SIG-M5 (cell line): ENCODE measurements at places on chromosomes 11 and 22.

DNA sequence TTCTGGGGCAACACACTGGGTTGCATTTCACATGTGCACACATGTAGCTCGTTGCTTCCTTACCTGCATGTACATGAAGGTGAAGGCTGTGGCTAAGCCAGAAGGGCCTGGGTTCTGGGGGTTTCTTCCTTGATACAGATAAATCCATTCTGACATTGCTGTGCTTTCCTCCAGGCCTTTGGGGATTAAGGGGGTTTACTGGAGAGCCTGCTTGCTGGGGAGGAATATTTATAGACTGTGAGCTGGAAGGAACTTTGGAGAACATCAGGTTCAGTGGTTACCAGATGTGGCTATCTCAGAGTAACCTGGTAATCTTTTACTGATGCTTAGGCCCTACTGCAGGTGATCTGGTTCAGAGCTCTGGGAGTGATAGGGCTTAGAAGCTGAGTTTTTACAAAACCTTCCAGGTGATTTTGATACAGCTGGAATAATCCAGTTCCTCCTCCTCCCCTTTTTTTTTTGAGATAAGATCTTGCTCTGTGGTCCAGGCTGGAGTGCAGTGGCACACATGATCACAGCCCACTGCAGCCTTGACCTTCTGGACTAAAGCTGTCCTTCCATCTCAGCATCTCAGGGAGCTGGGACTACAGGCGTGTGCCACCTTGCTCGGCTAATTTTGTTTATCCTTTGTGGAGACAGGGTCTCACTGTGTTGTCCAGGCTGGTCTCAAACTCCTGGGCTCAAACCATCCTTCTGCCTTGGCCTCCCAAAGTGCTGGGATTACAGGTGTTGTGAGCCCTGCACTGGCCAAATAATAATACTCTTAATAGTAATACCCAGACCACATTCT lies 19.9 kb downstream of the ACO2 start:
- no peak for DNase-seq

DNA sequence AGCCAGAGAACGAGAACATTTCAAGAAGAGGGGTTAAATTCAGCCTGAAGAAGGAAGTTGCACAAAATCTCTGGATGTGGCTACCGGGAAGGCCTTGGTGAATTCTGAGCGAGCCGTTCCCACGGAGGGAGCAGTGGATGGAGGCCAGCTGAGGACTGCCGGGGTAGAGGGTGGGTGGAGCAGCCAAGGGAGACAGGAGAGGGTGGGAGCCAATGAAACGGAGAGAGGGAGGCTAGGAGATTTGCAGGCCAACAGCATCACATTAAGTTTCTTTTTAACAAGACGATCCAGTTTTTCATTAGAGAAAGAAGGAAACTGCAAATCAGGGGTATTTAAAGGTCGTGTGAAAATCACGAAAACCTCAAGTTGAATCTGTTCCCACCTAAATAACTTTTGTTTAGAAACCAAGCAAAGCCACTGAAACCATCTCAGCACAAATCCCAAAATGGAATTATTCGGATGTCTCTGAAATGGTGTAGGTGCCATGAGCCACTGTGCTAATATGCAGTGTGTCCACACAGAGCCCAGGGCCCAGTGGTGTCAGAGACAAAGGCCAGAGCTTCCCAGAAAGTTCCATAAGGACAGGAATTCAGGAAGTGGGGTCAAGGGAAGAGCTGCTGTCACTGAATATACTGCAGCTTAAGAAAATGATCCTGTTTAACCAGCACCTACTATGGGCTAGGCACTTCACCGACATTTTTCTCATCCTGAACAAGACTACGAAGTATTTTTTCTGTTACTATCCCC lies 59.7 kb upstream of the SLC35C1 start:
- DNase-seq, result no peak

GRCh38 chr11:120188371-120188770 lies 22.5 kb upstream of the OAF start:
- no peak for DNase-seq

DNA sequence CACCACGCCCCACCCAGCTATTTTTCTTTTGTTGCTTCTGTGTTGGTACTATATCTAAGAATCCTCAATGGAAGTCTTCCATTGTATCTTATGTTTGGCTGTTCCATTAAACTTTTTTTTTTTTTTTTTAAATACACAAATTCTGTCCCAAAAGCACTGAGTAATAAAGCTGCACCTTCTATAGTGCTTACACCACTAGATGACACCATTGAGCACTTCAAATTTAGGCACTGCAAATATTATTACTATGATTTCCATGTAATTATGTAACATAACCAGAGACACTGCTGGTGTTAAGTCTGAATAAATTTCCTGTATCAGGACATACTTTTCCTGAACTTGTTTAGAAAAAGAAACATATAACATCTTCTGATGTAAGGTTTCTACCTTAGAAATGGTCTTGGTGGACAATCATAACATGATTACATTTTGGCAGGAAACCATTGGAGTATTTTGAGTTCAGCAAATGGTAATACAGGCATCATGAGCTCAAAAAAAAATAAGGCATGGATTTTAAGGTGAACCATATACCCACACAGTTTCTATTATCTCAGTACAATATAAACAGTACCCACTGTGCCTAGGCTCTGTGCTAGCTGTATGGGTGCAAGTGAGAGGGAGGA lies 110.5 kb downstream of the ATG16L2 start:
- DNase-seq, result no peak

DNA sequence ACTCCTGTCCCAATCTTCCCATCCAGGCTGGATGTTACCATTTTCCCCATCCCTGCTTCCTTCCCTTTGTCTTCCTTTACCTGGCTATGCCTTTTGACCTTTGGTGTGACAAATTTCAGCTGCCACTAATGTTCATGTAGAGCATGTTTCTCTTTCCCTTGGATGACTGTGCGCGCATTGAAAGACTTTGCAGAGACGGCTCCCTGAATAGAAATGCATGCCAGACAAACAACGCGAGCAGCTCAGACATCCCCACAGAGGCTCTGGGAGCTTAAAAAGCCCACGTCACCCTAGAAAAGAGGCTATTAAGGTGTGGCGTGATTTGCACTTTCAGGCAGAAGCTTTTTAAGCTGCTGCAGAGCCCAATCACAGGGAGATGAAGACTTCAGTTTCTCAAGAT lies 202.0 kb downstream of the NTM start:
- DNase-seq, result no peak

DNA sequence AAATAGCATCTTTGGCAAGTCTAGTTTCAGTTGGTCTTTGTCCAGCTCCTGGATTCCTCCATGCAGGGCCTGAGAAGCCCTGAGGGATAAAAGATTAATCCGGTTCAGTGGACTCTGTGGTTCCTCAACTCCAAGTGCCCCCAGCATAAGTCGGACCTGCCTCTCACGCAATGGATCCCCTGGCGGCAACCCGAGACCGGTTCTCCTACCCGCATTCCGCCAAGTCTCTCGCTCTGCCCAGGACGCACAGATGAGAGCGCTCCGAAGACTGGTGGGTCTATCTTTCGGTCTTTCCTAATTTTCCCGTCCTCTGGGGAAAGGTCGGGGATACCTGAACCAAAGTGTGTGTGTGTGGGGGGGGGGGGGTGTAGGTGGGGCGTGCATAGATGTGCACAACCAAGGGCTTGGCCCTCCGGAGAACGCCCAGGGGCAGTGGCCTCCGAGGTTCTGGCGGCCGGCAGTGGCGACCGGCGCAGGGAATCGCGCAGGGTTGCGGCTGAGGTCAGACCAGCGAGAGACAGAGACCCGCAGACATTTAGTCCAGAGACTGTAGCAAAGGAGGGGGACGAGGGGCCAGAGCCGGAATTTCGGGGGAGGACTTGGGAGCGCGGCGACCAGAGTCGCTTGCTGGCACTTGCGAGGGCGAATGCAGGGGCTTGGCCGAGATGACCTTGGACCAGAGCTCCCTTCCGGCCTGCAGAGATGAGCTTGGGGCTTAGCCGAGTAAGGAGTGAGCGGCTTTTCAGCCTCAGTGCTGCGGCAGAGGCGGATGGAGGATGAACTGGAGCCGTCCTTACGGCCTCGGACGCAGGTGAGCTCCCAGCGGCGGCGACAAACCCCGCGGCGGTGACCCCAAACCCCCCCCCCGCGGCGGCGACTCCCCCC lies 712 bp upstream of the SLC2A11 start:
- DNase-seq, result no peak

- DNase-seq, result no peak
Observed at GRCh38 chr11:128222245-128222884, 365.0 kb downstream of the ETS1 start.

GRCh38 chr11:7272373-7272772 lies 20.7 kb downstream of the SYT9 start:
- DNase-seq, result no peak

DNA sequence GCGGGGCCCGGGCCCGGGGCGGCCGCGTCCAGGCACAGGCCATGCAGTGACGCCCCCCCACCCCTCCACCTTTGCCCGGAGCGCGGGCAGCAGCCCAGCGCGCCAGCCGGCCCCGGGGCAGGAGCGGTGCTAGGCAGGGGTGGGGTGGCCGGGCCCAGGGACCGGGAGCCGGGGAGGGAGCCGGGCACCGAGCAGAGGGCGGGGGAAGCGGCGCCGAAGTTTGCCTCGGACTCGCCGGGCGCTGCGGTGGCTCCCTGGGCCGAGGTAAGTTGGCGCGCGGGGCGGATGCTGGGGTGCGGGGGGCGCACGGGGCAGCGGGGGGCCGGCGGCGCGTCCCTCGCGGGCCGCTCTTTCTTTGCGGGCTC lies 332 bp downstream of the TEAD1 start:
- DNase-seq, result no peak

- DNase-seq, result no peak
Observed at GRCh38 chr11:133173810-133174412, 358.4 kb downstream of the OPCML start.

DNA sequence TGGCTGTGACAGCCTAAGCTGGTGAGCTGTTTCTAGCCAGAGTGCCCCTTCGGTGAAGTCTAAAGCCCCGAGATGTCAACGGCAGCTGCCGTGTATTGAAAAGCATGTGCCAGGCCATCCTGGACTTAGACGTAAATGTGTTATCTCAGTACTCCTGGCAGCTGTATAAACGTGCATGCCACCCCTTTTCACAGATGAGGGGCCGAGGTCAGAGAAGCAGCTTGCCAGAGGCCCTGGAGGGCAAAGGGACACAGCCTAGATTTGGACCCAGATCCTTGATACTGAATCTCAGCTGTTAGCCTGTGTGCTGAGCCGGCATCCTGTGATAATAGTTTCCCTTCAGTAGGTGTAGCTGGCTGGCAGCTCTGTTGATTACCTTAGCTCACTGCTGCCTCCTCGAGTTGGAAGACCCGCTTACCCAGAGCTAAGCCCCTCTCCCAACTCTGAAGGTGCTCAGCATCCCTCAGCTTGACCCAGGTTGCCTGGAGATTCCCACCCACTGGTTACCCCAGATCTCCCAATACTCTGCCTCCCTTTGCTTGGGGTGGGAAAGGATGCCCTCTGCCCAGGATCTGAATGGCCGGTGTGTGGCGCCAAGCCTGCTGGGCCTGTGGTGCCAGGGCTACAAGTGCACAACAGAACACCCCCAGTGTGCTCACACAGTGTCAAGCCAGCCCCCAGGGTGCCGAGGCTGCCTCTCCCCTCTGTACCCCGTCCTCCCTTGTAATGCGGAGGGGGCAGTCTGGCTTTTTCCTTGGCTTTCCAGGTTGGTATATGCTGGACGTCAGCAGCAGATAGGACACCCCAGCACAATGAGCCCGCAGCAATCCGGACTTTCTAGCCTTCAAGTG lies 59.8 kb upstream of the WNT7B start:
- DNase-seq, result no peak

- DNase-seq, result no peak
Observed at GRCh38 chr11:113001709-113002108, 40.5 kb downstream of the NCAM1 start.

DNA sequence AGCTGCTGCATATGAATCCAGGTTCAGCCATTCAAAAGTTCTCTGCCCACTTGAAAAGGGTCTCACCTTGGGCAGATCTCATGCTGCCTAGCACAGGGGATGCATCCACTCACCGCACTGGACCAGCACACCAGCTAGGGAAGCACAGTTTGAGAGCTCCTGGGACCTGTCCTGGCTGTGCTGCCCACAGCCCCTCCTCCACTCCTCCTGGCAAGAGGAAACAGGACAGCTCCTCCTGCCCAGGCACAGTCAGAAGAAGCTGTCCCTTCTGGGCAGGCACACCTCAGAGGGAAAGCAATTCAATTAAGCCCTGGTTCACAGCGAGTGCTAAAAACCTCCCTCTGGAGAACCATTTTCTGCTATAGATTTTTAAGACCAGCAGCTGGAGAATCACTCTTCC lies 146.7 kb downstream of the ST3GAL4 start:
- DNase-seq, result no peak

DNA sequence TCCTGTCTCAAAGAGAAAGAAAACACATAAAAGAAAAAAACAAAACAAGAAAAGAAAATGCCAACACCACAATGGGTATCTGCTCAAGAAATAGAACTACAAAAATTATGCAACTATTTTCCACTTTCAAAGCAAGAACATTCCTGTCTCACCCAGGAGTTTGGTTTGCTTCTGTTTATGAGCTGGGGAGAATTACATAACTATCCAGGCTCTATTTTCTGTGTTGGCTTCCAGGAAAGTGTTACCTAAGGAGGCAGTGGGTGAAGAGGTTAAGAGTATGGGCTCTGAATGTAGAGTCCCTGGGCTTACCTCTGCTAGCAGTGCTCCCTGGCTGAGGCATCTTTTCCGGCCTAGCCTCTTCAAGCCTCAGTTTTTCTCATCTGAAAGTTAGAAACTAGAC lies 426.7 kb downstream of the MIAT start:
- DNase-seq, result no peak

DNA sequence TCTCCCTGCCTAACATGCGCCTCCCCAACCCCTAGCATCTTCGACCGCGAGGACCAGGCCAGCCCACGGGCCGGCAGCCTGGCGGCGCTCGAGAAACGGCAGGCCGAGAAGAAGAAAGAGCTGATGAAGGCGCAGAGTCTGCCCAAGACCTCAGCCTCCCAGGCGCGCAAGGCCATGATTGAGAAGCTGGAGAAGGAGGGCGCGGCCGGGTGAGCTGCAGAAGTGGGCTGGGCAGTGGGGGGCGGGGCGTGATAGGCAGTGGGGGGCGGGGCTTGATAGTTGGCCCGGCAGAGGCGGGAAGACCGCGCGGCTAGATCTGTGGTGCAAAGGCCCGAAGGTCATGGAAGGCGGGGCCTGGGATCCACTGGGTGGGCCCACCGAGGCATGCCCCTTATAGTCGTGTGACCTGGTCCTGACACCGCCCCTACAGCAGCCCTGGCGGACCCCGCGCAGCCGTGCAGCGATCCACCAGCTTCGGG lies 8.7 kb downstream of the SELENOM start:
- DNase-seq, result no peak

DNA sequence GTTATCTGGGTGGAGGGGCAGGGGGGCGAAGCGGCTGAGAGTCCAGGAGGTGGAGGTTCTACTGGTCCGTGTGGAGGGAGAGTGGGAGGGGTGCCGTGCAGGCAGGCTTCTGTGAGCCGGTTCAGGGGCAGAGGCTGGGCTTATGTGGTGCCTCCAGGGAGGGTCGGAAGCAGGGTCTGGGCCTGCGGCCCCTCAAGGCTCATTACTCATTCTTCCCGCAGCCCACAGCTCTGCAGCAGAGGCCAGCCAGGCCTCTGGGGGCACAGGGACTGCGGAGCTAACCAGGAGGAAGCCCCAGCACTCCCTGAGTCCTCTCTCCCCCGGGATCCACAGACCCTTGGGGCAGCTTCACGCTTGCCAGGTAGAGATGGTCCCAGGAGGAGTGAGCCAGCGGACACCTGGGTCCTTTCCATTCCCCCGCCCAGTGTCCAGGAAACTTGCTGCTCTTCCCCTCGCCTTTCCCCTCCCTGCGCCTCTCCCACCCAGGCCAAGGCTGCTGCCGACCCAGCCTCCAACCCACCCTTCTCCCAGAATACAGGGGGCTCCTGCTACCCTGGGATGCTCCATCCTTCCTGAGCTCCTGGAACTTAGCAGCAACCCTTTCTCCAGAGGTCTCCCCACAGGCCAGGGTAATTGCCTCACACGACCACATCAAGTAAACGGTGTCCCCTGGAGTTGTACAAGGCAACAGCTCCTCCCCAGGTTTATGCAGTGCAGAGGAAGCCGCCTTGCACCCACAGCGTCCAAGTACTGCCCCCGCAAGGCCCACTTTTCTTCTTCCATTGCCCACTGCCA lies 6.3 kb downstream of the NRXN2 start:
- no peak for DNase-seq
